Femur (tissue), 1 donor: ENCODE measurements at places on chromosomes 3 and 15.

DNA sequence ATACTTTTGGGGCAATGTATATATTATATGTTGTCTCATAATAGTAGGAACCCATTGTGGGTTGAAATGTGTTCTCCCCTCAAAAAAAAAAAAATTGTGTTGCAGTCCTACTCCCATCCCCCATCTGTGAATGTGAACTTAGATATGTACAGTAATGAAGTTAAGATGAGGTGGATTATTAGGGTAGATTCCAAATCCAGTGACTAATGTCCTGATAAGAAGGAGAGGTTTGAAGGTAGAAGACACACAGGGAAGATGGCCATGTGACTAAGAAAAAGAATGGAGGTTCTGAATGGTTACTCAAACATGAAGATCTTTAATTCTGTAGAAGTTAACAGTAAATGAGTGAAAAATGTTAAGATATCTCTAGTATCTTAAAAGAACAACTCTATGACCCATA lies 3.0 kb upstream of the ATOSA start:
- no peak for DNase-seq

- no peak for DNase-seq
Observed at GRCh38 chr3:50214824-50215223, 9.8 kb downstream of the SLC38A3 start.

GRCh38 chr3:173045770-173046382 lies 95.2 kb downstream of the SPATA16 start:
- no peak for DNase-seq

DNA sequence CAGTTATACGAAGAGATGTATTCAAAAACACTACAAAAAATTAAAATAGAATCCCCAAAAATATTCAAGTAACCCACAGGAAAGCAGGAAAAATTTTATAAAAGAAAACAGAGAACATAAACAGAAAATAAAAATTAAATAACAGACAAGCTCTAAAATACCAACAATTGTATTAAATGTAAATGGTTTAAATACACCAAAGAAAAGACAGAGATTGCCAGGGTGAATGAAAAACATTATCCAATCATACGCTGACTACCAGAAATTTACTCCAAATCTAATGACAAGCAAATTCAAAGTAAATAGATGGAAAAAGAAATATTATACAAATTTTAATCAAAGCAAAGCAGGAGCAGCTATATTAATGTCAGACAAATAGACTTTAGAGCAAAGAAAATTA lies 103.6 kb downstream of the BOC start:
- DNase-seq, result no peak

DNA sequence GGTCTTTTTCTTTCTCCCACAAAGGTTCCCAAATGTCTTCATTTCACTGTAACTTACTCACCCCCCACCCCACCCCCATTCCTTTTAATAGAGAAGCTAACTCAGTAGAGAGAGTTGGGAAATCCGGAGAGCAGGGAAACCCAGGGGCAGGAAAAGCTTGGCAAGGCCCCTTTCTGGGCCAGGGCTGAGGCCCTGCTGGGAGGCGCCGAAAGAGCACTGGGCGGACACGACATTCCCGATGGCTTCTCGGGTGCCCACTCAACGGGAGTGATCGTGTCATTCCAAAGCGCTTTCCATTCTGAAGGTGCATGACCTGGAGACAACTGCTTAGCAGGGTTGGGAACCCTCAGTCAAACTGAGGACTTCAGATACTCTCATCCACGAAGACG lies 1.6 kb upstream of the DALRD3 start:
- no peak for DNase-seq

GRCh38 chr3:148938936-148939335 lies 52.4 kb upstream of the GYG1 start:
- no peak for DNase-seq

DNA sequence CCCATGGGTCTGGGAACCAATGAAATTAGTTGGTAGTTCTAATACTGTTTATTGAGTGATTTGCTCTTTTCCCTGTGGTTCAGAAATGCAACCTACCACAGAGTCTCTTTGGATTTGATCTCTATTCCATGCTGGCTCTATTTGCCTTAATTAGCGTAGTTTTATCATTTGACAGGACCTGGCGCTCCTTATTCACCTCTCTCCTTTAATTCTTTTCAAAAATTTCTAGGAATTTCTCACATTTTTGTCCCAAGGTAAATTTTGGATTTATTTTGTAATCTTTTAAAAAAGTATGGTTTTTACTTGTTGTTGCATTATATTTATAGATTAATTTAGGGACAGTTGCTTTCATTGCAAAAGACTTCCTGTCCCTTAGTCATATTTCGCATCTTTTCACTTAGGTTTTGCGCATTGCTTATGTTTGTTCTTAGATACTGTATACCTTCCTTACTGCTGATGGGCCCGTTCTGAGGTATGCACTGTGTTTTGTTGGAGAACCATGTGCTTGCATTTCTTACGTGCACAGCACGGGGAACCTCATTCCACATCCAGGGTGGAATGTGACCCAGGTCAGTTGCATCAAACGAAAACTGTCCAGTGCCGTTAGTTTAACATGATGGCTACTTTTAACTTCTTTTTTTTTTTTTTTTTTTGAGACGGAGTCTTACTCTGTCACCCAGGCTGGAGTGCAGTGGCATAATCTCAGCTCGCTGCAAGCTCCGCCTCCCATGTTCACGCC lies 27.0 kb downstream of the SENP5 start:
- DNase-seq, result no peak

GRCh38 chr3:37770336-37770735 lies 91.3 kb upstream of the CTDSPL start:
- DNase-seq, result no peak
